Hepatocyte (in vitro differentiated cells): ENCODE measurements at places on chromosomes 1 and 21. TPM values are rescaled to one million over a fixed set of nuclear protein-coding genes. Genes with fewer than 3 reads are reported as not detected.

DNA sequence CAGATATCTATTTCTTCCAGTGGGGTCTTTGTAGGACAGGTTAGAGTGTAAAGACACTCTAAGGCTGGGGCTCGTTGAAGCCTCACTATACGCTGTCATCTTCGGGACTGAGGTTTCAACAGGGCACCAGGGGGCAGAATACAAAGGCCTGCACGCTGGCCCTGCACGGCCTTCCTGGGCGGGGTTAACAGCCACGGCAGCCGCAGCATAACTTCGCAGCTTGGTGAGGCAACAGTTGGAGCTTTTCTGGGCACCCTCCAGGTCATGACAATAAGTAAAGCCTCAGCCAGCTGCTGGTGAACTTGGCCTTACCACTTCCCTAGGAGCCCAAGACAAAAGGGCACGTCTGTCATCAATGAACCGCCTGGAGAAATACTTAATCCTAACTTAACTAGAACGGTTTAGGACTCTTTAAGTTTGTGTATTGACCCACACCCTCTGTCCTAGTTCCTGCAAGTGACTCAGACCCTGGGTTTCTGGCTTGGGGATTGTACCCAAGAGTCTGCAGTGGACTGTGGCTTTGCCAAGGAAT lies 2.3 kb upstream of the RUNX1 start:
- no peaks in the 10 kb centered on the region for H3K27me3 ChIP-seq
- H3K4me3 ChIP-seq, result no peak overlapping the region
- peaks cover 30% of the 10 kb centered on the region for H3K4me1 ChIP-seq
- no peaks in the 10 kb centered on the region for H3K36me3 ChIP-seq
- peak overlapping the region; percentile 27 for H3K27ac ChIP-seq

DNA sequence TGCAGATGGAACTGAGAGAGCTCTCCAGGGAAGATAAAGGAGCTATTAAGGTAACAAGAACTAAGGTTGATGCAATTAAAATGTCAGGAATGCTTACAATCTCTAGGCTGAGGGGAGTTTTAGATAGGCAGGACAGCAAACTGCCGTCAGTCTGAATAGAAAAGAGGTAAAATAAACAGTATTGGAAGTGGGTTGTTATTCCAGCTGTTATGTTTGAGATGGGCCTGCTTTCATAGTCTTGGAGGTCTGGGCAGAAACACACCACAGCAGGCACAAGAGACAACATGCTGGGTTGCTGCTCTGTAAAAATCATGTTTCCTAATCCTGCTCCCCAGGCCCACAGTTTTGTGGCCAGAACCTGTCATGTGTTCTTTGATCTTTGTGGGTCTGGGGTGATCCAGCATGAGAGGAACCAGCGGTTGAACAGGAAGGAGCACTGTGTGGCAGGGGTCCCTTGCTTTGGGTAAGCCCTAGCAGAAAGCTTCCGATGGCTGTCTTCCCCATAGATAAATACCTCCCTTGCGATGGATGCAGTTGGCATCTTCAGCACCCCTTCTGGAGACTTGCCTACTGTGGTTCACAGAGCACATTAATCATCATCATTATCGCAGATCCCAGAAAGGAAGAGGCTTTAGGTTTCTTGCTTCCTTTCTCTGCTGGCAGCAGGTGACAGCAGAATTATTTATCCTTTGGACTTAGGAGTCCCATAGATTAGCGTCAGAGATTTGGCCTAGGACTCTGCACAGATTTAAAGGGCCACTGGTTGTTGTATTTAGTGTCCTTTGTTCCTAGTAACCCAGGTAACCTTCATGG lies 97.1 kb downstream of the AK5 start:
- DNase-seq, result peak; percentile 15
- H3K4me1 ChIP-seq, result no peaks in the 10 kb centered on the region
- no peaks in the 10 kb centered on the region for H3K27me3 ChIP-seq
- H3K36me3 ChIP-seq, result no peaks in the 10 kb centered on the region
- H3K4me3 ChIP-seq, result no peak overlapping the region

Gene FBXO2
- polyA plus RNA-seq, result 339 and 349 TPM in 2 replicates

Gene GUCA2A
- polyA plus RNA-seq, result 8.7 and 11.0 TPM in 2 replicates

Gene S100A3
- 1.9 and 6.1 TPM in 2 replicates for polyA plus RNA-seq

DNA sequence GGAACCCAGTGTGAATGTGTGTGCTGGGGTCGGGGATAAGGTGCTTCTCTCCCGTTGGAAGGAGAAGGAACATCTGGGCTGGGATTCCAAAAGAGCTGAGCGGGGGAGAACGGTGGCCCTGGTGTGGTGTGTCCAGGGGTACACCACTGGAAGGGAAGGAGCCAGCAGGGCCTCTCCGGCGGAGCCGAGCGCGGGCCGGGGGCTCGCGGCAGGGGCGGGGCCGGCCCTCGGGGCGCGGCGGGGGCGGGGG lies 231 bp upstream of the RPS6KA1 start:
- peak overlapping the region; percentile 63 for H3K27ac ChIP-seq
- DNase-seq, result no peak
- H3K4me1 ChIP-seq, result peaks cover 18% of the 10 kb centered on the region
- peak overlapping the region; percentile 47 for H3K4me3 ChIP-seq
- no peaks in the 10 kb centered on the region for H3K27me3 ChIP-seq
- no peaks in the 10 kb centered on the region for H3K36me3 ChIP-seq

DNA sequence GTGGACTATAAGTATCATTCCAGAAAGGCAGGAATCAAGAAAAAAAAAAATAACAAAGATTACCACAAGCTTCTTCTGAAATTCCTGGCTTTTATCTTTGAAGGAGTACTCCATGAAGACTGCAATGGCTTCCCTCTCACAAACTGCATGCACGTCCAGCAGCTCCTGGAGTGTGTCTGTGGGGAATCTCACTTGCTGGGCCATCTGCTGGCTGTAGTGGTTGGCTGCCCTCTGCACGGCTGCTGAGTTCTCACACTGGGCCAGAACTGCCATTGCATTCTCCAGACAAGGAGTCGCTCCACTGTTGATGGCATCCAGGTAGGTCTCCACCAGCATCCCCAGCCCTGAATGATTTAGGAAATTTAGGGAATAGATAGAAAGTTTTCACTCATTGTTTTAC lies 23.3 kb upstream of the GBP2 start:
- no peaks in the 10 kb centered on the region for H3K36me3 ChIP-seq
- no peaks in the 10 kb centered on the region for H3K27me3 ChIP-seq
- no peaks in the 10 kb centered on the region for H3K4me1 ChIP-seq
- no peak overlapping the region for H3K4me3 ChIP-seq

DNA sequence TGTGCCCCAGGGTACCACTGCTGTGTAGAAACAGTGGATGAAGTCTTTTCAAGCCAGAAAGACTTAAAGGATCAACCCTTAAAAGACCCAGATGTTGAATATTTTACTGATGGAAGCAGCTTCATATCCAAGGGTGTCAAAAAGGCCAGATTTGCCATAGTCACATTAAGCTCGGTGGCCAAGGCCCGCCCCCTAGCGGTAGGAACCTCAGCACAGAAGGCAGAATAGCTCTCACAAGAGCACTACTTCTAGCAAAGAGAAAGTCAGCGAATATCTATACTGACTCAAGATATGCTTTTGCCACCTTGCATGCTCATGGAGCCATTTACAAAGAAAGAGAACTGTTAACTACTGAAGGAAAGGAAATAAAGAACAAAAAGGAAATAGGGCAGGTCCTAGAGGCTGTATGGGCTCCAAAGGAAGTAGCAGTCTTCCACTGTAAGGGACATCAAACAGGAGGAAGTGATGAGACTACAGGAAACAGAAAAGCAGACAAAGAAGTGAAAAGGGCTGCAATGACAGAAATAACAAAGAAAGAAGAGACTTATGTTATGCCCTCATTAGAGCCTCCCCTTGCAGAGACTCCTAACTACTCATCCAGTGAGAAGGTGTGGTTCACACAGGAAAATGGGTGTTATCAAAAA lies 90.5 kb downstream of the LIPI start:
- H3K4me1 ChIP-seq, result no peaks in the 10 kb centered on the region
- no peak overlapping the region for H3K27ac ChIP-seq
- DNase-seq, result peak; percentile 33
- H3K36me3 ChIP-seq, result no peaks in the 10 kb centered on the region

Gene RSPH1
- 1.8 and 3.0 TPM in 2 replicates for polyA plus RNA-seq

DNA sequence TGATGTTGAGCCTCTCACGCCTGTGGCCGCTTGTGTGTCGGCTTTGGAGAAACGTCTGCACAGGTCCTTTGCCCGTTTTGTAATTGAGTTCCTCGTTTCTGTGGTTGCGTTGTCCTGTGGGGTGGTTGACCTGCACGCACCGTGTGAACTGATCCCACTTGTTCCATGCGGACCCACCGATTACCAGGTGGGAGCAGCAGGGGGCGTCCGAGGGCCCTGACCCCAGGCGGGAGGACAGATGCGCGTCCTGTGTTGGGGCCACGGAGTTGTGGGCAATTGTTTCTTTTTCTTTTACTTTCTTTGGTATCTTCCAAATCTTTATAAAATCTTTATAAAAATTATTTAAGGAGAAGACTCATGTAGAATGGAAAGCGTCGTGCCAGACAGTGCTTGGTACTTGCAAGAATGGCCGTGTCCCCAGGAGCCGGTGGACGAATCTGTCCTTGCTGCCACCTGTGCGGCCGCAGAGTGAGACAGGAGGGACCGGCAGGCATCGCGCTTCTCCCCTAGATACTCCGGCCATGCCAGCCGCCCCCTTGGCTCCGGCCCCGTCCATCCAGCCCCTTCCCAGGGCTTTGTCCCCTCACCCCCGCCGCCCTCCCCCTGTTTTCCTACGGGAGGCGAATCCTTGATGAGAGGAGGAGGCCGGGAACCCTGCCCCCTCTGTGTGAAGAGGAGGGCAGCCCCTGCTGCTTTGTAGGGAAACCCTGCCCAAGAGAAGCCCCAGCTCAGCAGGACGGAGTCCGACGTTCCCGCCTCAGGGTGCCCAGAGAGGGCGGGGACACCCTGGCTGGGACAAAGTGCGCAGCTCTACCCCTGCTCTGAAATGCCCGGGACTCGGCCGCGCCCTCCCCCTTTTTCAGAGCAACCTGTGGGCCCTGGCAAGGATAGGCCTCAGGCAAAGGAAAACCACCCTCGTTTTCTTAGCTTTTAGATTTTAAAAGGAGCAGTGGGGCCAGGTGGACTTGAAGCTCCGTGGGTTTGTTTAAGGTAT lies 41.7 kb downstream of the PRKCZ start:
- H3K36me3 ChIP-seq, result no peaks in the 10 kb centered on the region
- no peak overlapping the region for H3K27ac ChIP-seq
- peak; percentile 34 for DNase-seq
- no peaks in the 10 kb centered on the region for H3K4me1 ChIP-seq
- H3K4me3 ChIP-seq, result no peak overlapping the region

- H3K4me3 ChIP-seq, result no peak overlapping the region
- peak; percentile 81 for DNase-seq
- no peaks in the 10 kb centered on the region for H3K27me3 ChIP-seq
- no peaks in the 10 kb centered on the region for H3K36me3 ChIP-seq
- H3K4me1 ChIP-seq, result peaks cover 24% of the 10 kb centered on the region
- peak overlapping the region; percentile 47 for H3K27ac ChIP-seq
These were observed 212.6 kb downstream of the GREM2 start for GRCh38 chr1:240399381-240399780.

Gene TGFB2
- polyA plus RNA-seq, result 6.7 and 13.6 TPM in 2 replicates

GRCh38 chr1:236025836-236026235 lies 39.1 kb downstream of the NID1 start:
- no peaks in the 10 kb centered on the region for H3K4me1 ChIP-seq
- H3K4me3 ChIP-seq, result no peak overlapping the region
- no peaks in the 10 kb centered on the region for H3K27me3 ChIP-seq
- H3K36me3 ChIP-seq, result no peaks in the 10 kb centered on the region

Gene VANGL2
- polyA plus RNA-seq, result 8.2 and 8.9 TPM in 2 replicates

Gene S100A7
- polyA plus RNA-seq, result 1.0 and 2.5 TPM in 2 replicates

Gene ETNK2
- polyA plus RNA-seq, result 50.7 and 71.9 TPM in 2 replicates

DNA sequence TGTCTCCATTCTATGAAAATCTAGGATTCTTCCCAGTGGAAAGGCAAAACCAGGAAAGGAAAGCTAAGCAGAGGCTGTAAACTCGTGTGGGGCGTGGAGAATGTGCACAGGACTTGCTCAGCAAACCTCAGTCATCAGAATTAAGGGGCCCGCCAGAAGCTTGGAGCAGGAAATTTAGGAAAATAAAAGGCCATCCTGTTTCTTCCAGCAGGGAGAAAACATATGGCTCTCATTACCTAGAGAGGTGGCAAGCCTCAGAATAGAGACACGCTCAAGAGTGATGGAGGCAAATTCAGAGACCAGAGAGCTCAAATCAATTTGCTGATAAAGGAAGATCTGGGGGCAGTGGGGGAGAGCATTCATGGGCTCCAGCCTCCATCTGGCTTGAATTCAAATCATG lies 151.9 kb upstream of the KLHDC7A start:
- peaks cover 3% of the 10 kb centered on the region for H3K4me1 ChIP-seq
- no peaks in the 10 kb centered on the region for H3K36me3 ChIP-seq
- H3K4me3 ChIP-seq, result no peak overlapping the region
- H3K27me3 ChIP-seq, result peaks cover 19% of the 10 kb centered on the region

GRCh38 chr1:169779970-169780369 lies 14.7 kb downstream of the METTL18 start:
- H3K4me1 ChIP-seq, result peaks cover 2% of the 10 kb centered on the region
- H3K36me3 ChIP-seq, result no peaks in the 10 kb centered on the region
- H3K27me3 ChIP-seq, result no peaks in the 10 kb centered on the region
- no peak overlapping the region for H3K27ac ChIP-seq
- no peak for DNase-seq

Gene KDM1A
- polyA plus RNA-seq, result 64.5 and 70.7 TPM in 2 replicates

GRCh38 chr21:31283025-31283424 lies 61.0 kb downstream of the TIAM1 start:
- H3K4me3 ChIP-seq, result no peak overlapping the region
- no peaks in the 10 kb centered on the region for H3K4me1 ChIP-seq
- H3K27ac ChIP-seq, result no peak overlapping the region
- no peaks in the 10 kb centered on the region for H3K27me3 ChIP-seq
- H3K36me3 ChIP-seq, result no peaks in the 10 kb centered on the region
- DNase-seq, result no peak

- peak; percentile 63 for DNase-seq
- no peaks in the 10 kb centered on the region for H3K4me1 ChIP-seq
- H3K36me3 ChIP-seq, result no peaks in the 10 kb centered on the region
- H3K27ac ChIP-seq, result peak overlapping the region; percentile 52
These were observed 689.6 kb downstream of the USP25 start for GRCh38 chr21:16419188-16419921.

- H3K27ac ChIP-seq, result no peak overlapping the region
- H3K36me3 ChIP-seq, result no peaks in the 10 kb centered on the region
These were observed 343.4 kb downstream of the HHIPL2 start for GRCh38 chr1:222204475-222204874.

GRCh38 chr1:8252266-8252951 lies 65.5 kb upstream of the SLC45A1 start:
- peaks cover 2% of the 10 kb centered on the region for H3K4me1 ChIP-seq
- H3K36me3 ChIP-seq, result no peaks in the 10 kb centered on the region
- H3K27me3 ChIP-seq, result no peaks in the 10 kb centered on the region
- H3K4me3 ChIP-seq, result no peak overlapping the region

DNA sequence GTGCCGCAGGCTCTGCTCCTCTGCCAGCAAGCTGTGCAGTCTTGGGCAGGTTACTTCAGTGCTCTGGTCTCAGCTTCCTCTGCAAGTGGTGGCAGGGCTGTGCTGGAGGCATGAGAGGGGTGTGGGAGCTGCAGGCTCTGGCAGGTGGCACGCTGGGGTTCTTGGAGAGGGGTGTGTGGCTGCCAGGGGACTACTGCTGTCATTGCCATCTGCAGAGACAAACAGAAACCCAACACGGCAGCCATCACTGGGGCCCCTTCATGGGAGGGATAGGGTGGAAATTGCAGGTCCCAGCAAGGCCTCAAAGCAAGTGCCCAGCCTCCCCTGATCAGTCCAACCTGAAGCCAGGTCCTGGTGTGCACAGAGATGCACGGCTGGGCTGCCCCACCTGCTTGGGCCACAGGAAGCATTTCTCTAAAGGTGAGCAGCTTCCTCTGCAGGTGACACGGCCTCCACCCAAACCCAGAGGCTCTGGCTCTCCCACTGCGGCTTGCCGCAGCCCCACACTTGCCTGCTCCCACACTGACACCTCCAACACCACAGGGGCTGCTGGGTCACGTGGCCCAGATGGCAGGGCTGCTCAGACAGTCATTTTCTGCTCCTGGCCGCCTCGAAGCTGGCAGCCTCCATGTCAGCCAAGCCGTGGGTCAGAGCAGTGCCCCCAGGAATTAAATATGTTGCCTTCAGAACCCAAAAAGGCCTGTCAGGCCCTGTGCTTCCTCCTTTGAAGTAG lies 4.1 kb upstream of the COL6A2 start:
- H3K4me1 ChIP-seq, result peaks cover 11% of the 10 kb centered on the region
- no peak for DNase-seq
- peaks cover 2% of the 10 kb centered on the region for H3K27me3 ChIP-seq
- no peak overlapping the region for H3K27ac ChIP-seq

Gene TRIM58
- polyA plus RNA-seq, result 0.05 TPM in 1 of 2 replicates, not detected in the other
